Stomach (tissue), 19 donors: ENCODE measurements at places on chromosomes 11 and 22. TPM values are rescaled to one million over a fixed set of nuclear protein-coding genes. Genes with fewer than 3 reads are reported as not detected.

MISFA gene
- polyA plus RNA-seq, result 4.6 TPM

TANGO2 gene
- polyA plus RNA-seq, result 37.7 TPM

SMDT1 gene
- 104 TPM for polyA plus RNA-seq

TRIM51 gene
- polyA plus RNA-seq, result not detected

PDE3B gene
- 1.2 TPM for polyA plus RNA-seq

MMP12 gene
- 2.4 TPM for polyA plus RNA-seq

ASPHD2 gene
- 1.9 TPM for polyA plus RNA-seq

SLC22A6 gene
- not detected for polyA plus RNA-seq

SLC15A3 gene
- 32.2 TPM for polyA plus RNA-seq

P2RY6 gene
- 1.2 TPM for polyA plus RNA-seq

JHY gene
- 1.8 TPM for polyA plus RNA-seq

RAB38 gene
- 9.0 TPM for polyA plus RNA-seq

APOBEC3H gene
- 0.63 TPM for polyA plus RNA-seq

UPK3A gene
- polyA plus RNA-seq, result 0.10 TPM

POU2AF2 gene
- polyA plus RNA-seq, result 3.1 TPM

CPT1B gene
- polyA plus RNA-seq, result 9.8 TPM

TRIOBP gene
- 87.8 TPM for polyA plus RNA-seq

C11orf97 gene
- not detected for polyA plus RNA-seq

SLN gene
- not detected for polyA plus RNA-seq

OR52E8 gene
- polyA plus RNA-seq, result not detected

ANO3 gene
- polyA plus RNA-seq, result not detected

KRTAP5-9 gene
- polyA plus RNA-seq, result not detected

TRPC6 gene
- 1.1 TPM for polyA plus RNA-seq

SYNGR1 gene
- 7.3 TPM for polyA plus RNA-seq

TOM1 gene
- 29.3 TPM for polyA plus RNA-seq
